Fibroblast of skin of scalp (primary cell): ENCODE measurements at places on chromosomes 3 and 15.

DNA sequence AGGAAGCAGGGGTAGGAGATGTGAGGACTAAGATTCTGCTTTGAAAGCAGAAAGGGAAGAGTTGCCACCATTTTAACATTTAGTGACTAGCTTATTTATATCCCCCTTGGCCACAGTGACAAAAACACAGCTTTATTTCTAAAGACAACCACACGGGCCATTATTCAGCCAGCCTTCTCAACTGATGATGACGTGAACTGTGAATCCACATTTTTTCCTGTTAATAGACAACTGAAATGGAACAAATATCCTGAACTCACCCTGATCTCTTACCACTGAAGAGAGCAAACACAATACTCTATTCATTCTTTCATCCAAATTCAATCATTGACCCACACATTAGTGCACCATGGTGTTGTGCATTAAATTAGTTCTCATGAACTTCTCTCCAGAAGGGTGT, 145.1 kb downstream of the TNIK start:
- no peak for DNase-seq

GRCh38 chr3:24254649-24255048, 240.0 kb downstream of the THRB start:
- peak; percentile 98 for DNase-seq

DNA sequence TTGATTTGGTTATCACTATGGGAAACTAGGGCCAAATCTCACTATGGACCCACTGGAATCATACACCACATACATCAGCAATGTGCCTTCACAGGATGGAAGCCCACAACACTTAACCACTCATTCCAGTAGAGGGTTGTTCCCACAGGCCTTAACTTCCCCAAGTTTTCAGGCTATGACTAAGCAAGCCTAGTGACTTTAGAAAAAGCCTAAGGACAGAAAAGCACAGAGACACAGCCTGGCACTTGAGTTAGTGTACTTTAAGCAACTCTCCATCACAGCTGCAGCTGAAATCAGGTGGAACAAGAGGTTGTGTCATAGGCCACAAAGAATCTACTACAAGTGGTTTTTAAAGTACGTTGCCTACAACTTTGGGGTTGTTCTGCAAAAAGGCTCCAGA, 128.7 kb downstream of the LRRN1 start:
- DNase-seq, result no peak

DNA sequence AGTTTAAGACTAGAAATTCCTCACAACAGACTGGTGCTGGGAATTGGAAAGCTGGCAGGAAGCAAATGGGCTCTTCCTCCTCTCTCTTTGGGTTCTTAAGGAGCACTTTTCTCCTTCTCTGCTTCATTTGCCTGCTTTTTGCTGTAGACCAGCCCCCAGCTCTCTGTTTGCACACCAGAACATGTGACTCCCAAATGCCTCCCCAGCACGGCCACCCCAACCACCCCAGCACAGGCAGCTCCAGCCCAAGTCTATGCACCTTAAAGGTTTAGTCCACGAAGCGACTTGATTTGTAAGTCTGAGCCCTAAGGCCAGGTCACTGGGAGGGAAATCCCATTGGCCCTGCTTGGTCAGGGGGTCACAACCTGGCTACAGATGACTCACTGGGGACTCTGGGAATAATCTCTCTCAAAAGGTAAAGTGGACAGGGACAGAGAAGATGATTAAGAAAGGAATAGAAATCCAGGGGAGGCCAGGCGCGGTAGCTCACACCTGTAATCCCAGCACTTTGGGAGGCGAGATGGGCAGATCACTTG, 377.8 kb upstream of the PROK2 start:
- DNase-seq, result no peak

DNA sequence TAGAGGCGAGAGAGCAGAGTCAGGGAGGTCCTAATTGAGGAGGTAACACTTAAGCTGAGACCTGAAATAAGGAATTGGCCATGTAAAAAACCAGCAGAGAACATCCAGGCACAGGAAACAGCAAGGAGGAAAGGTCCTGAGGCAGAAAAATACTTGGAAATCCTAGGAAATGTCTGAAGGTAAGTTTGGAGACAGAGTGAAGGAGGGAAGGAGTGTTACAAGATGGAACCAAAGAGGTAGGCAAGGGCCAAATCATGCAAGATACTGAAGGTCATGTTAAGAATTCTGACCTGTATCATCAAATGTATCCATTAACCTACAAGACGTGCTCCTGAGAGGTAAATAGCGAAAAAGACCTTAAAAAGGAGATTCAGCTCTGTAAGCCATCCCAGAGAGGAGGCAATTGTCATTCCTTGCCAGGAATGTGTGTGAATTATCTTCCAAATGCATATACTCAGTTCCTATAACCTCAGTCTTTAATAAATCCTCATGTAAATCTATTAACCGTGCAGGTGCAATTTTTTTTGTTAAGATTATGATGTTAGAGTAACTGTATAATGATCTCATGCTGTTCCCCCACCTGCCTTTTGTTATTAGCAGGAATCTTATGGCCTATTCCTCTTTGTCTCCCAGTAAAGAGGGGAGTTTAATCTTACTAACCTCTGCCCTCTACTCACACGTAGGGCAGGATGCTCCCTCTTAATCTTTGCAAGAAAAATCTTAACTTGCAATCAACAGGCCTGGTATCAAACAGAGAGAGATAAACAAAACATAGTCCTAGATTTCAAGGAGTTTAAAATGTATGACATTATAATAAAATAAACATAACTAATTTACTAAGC, 166.9 kb downstream of the ULK4 start:
- no peak for DNase-seq

DNA sequence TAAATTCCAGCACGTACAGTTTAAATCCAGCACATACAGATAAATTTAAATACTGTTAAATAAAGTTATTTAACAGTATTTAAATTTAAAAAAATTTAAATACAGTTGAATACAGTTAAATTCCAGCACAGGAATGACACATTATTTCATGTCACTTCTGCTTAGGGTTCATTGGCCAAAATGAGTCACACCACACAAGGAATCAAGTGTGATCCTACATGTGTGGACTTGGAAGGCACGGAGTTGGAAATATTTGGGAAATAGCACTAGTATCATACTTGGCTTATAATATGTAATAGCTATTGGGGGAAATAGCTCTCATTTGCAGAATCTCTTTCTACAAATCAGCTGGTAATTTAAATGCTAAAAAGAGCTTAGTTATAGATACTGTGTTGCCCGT, 10.6 kb downstream of the RAB7A start:
- DNase-seq, result peak; percentile 35
